ENCODE measurements at places on chromosomes 1 and 21.

DNA sequence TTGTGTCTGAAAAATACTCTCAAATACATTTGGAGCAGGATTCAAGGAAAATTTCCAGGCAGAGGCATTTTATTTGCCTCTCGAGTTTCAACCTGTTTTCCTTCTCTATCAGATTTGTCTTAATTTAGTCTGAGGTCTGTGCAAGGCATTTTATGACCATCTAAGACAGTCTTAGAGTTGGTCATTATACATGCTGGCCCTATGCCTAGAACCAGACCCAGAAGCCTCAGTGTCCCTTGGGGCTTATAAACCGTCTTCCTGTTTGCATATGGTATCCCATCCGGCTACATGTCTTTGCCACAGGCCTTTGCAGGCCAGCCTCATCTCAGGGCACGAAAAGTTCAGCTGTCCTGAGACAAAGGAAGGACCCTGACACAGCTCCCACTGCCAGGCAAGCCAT, 346.1 kb downstream of the SIPA1L2 start:
- DNase-seq, result no peak

DNA sequence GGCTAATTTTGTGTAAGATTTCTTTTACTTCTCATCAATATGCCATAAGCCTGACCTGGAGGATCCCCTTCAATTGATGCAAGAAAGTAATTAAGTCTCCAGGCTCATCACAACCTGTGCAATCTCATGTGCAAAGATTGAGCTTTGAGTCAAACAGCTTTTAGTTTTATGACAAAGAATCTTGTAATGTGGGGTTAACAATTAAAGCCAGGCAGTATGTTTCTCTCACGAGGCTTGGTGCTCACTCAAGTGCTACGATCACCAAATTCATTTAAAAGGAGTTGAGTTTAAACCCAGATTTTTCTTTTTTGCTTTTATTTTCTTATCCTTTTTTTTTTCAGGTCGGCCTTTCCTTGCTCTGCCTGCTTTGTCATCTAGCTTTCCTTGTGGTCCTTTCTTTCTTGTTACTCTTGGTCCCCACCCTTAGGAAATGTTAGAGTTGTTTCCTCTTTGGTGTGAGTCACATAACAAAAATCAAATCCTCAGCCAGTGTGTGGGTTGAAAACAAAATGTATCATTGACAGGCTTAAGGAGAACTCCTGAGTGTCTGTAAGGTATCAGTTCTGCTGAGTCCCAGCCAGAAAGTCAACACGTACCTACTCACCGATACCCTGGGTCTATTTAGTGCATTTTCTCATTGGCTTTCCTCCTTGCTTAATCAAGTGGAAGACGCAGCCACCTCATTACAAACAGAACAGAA, 1037.2 kb downstream of the ADGRL2 start:
- DNase-seq, result no peak

GRCh38 chr1:40858856-40859416, 3.2 kb downstream of the CITED4 start:
- no peak for DNase-seq

DNA sequence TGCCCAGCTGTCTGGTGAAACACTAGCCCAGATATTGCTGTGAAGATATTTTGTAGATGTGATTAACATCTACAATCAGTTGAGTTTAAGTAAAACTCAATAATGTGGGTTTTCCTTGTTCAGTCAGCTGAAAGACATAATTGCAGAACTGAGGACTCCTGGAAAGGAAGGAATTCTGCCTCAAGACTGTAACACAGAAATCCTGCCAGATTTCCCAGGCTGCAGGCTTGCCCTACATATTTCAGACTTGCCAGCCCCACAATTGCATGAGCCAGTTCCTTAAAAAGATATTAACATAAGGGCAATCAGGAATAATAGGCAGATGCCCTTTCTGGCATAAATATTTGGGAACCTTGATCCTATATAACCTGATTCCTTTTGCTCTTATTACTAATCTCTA, 14.2 kb upstream of the NIBAN1 start:
- DNase-seq, result no peak

GRCh38 chr1:39491146-39491921, at the start of gene BMP8A:
Gene BMP8A (plus strand): TSS chr1:39491636. CDS start chr1:39491992, 356 bp downstream.
- DNase-seq, result peak; percentile 22

GRCh38 chr1:99768104-99768503, 1.7 kb upstream of the FRRS1 start:
- no peak for DNase-seq

GRCh38 chr1:202659974-202660373, 50.3 kb downstream of the SYT2 start:
- no peak for DNase-seq

- DNase-seq, result no peak
Measured at GRCh38 chr1:201396861-201397464, 2.2 kb downstream of the LAD1 start.

DNA sequence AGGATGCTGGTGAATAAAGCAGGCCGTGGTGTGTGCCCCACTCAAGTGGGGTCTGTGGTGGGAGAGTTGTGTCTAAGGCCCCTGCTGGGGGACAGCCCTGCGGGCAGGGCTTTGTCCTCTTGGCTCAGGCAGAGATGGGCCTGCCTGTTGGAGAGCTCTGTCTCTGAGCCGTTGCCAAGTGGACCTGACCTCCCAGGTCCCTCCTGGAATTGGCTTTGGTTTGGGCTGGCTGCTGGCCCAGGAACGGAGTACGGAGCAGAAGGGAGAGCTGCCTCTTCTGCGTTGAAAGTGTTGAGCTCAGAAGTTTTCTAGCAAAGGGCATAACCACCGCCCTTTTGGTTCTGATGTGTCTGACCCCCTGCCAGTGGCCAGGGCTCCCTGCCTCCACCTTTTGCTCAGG, 153.9 kb downstream of the PEX14 start:
- DNase-seq, result no peak

GRCh38 chr1:53495633-53496345, 36.6 kb downstream of the DMRTB1 start:
- DNase-seq, result no peak

DNA sequence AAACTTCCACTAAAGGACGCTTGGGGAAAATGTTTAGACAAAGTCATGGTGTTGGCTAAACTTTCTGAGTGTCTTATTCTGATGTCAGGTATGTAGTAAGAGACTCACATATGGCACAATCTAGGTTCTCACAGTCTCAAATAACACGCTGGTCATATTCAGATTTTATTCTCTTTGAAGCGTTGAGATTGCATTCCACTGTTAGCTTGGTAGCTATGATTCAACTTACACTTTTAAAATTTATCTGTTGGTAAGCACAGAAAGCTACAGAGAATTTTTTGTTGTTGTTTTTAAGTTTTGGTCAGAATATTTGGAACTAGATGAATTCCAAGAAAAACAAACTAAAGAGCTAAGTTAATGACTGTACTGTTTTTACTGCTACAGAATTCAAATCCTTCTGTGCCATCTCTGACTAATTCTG, 126.7 kb downstream of the PRRX1 start:
- no peak for DNase-seq

DNA sequence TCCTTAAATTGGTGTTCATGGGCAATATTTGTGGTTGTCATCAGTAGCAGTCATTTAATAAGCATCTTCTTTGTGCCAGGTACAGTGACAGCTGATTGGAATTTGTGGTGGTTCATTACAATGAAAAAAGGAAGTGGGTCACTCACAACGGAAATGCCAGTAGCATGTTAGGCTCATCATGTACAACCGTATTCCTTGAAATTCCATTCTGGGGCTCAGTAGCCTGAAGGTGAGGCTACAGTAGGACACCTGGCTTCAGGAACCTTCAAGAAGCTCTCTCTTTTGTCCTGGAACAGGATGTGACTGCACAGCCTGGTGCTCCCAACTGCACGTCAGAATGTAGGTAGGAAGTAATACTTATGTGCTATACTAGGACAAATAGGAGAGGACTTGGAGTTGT, 93.9 kb downstream of the ST3GAL3 start:
- DNase-seq, result no peak

GRCh38 chr1:235315173-235315572, 12.8 kb downstream of the ARID4B start:
- DNase-seq, result no peak

GRCh38 chr21:44078411-44078981, 28.7 kb upstream of the PWP2 start:
- DNase-seq, result no peak

GRCh38 chr1:53412285-53413174, 46.7 kb upstream of the DMRTB1 start:
- no peak for DNase-seq

- no peak for DNase-seq
Measured at GRCh38 chr1:78553859-78554258, 63.1 kb downstream of the PTGFR start.

- DNase-seq, result no peak
Measured at GRCh38 chr21:23858878-23859277, 1748.4 kb downstream of the MRPL39 start.

GRCh38 chr21:41854426-41854995, 24.6 kb downstream of the PRDM15 start:
- DNase-seq, result no peak

GRCh38 chr1:205965036-205965884, 22.0 kb upstream of the SLC26A9 start:
- no peak for DNase-seq

- DNase-seq, result no peak
Measured at GRCh38 chr21:42317826-42318746, 2.9 kb upstream of the TFF3 start.

GRCh38 chr1:18200136-18200717, 92.6 kb downstream of the IGSF21 start:
- DNase-seq, result no peak

DNA sequence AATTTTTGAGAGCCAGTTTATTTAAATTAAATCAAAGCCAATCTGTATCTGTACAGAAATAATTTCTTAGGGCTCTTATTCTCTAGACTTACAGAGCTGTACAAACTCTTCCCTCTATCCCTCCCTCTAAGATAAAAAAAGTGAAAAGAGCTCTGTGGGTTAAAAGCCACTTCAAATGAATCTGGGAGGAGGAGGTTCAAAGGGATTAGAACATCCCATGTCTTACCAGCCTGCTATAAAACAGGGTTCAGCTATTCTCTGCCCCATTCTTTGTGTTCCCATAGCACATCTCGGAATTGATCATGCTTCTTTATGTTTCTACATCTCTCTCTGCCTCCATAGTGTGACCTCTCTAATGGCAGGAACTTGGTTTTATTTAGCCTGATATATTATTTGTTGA, 19.4 kb downstream of the KIAA0319L start:
- DNase-seq, result no peak

- DNase-seq, result no peak
Measured at GRCh38 chr1:8457760-8458381, 140.0 kb downstream of the SLC45A1 start.

DNA sequence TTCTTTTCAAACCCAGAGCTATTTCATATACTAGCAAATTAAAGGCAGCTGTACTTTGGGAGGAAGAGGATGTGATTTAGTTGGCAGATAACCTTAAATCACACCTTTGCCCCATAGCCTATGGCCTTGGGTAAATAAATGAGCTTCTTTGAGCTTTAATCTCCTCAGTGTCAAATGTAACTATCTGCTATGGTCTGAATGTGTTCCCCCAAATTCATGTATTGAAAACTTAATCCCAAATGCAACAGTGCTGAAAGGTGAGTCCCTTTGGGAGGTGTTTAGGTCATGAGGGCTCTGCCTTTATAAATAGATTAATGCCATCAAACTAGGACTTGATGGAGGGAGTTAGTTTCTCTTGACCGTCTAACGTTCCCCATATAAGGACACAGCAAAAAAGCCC, 85.8 kb downstream of the LTN1 start:
- no peak for DNase-seq

DNA sequence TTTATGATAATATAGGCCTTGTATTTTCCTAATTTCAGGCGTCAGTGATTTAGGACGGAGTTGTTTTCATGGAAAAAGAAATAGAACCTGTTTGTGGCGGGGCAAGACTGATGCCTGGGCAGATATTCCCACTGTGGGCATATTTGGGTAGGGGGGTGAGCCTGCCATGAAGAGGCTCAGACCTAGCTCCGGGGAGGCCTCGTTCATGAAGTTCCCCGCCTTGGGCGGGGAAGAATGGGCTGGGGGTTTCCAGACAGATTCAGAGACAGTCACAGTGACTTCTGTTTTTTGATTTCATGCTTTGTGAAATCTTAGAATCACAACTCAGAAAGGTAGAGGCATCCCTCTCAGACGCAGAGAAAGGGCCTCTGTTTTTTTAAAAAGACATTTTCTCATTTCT, 36.1 kb downstream of the RUNX3 start:
- no peak for DNase-seq

All from stimulated activated CD4-positive, alpha-beta T cell treated with anti-CD3 and anti-CD28 coated beads, TNF-alpha, amount 100 ng/mL, for 1 hour (primary cell).